ENCODE measurements at places on chromosomes 12 and 14.

DNA sequence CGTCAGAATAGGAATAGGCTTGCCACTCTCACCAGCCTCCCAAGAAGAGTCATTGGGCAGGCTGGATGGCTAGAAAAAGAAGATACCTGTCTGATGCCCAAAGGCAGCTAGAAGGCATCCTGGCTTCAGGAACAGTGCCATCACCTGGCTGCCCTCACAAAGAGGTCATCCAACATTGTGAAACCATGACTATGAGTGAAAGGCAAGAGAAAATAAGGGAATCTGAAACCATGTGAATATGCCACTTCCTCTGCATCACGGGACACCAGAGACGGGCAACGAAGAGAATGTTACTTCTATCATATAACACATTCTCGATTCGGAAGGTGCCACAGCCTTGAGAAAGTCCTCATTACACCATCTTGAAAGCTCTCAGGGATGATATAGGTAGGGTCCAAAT, 182.0 kb downstream of the DAD1 start:
- no peak for DNase-seq

- DNase-seq: peak; percentile 81
Measured at GRCh38 chr14:49972823-49973222, 79.9 kb downstream of the ARF6 start.

DNA sequence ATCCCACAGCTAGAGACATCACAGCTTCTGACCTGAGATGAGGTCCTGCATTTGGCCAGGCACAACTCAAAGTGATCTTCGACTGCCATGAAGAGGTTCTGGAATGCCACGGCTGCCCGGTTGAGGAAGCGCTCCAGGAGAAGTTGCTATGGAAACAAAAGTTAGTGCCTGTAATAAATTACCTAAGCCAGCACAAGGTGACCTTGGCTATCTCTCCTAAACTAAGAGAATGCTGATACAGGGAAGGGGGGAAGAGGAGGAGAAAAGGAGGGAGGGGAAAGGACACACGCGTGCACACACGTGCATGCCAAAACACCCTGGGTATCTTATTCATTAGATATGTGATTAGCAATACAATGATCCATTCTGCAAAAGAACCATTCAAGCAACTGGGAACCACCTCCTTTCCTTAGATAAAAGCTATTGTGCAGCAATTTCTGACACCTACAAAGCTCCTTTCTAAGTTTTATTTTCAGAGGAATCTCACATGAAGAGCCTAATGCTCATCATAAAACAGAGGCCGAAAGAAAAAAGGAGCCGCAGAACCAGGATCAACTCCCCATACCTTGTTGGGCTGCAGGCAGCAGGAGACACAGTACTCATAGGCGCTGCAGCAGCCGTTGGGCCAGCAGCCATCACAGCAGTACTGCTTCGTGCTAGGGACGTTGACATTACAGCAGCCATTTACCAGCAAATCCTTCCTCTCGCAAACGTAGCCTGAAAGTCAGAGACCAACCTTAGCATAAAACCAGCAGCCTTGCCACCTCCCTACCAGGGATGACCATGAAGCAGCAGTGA, 17.9 kb downstream of the SPRING1 start:
- no peak for DNase-seq

GRCh38 chr14:28247491-28247890, 519.1 kb upstream of the FOXG1 start:
- no peak for DNase-seq

GRCh38 chr12:69396041-69396440, 36.5 kb downstream of the YEATS4 start:
- peak; percentile 4 for DNase-seq

DNA sequence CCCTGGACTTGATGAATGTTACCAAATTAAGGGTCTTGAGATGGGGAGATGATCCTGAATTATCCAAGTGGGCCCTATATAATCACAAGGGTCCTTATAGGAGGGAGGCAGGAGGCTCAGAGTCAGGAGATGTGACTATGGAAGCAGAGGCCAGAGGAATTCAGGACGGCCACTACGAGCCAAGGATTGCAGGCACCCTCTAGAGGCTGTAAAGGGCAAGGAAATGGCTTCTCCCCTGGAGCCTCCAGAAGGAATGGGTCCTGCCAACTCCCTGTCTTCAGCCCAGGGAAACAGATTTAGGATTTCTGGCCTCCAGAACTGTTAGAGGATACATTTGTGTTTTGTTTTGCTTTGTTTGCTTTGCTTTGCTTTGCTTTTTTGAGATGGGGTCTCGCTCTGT, 8.8 kb downstream of the BDKRB1 start:
- peak; percentile 53 for DNase-seq

DNA sequence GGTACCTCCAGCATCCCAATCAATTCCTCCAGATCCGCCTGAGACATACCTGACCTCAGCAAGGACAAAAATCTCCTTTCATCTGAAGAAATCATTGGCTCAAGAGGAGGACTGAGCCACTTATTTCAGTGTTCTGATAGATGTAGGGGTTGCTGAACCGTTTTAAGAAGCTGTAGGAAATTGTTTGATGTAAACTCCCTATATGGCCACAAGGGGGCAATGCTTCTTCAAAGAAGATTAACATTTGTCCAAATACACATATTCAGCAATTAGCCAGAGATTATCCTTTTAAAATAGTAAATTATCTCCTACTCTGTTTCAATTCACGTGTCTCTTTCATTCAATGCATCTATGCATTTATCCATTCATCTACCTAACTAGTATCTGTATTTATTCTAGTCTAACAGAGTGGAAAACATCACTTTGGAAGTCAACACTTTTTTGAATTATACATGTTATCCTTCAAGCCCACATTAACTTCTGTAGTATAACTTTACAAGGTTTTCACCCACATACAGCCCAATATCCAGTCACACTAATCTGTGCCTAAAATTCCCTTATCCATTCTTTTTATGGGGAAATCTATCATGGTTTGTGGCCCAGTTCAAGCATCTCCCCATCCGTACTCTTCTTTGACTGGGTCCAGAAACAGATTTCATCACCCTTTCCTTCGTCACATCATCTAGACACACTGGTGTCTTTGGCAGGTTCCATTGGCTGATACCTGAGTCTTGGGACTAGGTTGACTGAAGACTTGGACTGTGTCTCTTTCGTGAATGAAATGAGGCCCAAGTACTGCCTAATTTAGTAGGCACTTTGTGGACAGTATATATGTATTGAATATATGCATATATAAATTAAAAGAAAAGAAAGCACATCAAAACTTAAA, 411.0 kb upstream of the OR4E1 start:
- peak; percentile 31 for DNase-seq

GRCh38 chr12:91604897-91605296, 422.3 kb upstream of the DCN start:
- peak; percentile 25 for DNase-seq

GRCh38 chr12:42904683-42905418, 315.3 kb upstream of the PRICKLE1 start:
- no peak for DNase-seq

DNA sequence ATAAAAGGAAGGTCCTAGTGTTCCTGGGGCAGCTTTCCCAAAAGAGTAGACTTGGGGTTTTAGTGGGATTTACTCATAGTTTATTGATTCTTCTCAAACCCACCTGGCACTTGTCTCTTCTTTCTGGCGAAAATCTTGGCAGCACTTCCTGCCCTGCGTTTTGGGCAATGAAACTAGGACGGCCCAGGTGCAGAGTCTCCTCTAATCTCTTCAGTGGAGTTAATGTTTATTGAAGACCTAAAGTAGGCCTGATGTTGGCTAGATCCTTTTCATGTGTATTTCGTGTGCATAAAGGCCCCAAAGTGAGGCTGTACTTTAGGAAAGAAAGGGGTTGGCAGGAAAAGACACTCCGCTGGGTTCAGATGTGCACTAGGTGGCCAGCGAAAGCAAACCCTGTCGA, 5.1 kb downstream of the WNT5B start:
- DNase-seq: no peak

GRCh38 chr12:64806593-64807460, 17.6 kb upstream of the TBC1D30 start:
- peak; percentile 62 for DNase-seq

DNA sequence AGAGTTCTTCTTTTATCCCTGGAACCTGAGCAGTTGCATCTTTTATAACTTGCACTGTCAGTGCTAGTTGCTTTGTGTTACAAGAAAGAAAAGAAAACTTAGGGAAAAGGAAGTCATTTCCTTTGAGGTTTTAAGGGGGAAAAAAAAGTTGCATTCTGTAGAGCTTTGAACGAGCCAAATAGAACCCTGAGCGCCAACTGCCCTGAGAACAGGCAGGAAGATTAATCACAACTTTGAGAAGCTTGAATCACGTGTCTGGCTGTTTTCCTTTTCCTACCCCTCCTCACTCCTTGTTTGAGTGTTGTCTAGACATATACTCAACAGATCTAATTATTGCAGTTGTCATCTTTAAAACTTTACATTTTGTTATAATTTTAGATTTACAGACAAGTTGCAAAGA, 12.5 kb downstream of the PCNX1 start:
- DNase-seq: peak; percentile 64

DNA sequence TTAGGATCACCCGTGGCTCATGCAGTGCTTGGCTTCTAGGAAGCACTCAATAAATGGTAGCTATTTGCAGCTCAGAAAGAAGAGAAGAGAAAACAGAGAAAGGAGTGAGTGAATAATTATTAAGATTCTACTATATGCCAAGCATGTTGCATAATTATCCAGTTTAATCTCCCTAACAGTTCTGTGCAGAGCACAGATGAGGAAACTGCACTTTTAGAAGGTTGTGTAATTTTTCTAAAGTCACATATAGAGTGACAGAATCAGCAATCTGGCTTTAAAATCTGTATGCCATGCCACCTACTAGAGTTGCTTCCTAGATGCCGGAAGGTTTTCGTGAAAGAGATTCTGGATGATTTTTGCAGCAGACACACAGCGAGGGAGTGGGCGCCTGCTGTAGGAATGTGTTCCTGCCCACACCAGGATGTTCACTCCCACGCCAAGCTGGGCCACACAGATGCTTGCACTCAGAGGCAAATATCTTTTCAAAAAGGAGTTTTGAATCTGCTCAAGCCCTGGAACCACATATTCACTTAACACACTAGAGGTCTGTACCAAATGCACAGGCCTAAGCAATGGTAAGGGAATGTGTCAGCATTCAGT, 50.2 kb upstream of the SMCO2 start:
- peak; percentile 7 for DNase-seq

GRCh38 chr12:31991146-31991545, 31.9 kb downstream of the RESF1 start:
- DNase-seq: no peak

GRCh38 chr12:32926963-32927362, 30.4 kb upstream of the PKP2 start:
- no peak for DNase-seq

- peak; percentile 74 for DNase-seq
Measured at GRCh38 chr14:58772794-58773620, 135.2 kb downstream of the DACT1 start.

DNA sequence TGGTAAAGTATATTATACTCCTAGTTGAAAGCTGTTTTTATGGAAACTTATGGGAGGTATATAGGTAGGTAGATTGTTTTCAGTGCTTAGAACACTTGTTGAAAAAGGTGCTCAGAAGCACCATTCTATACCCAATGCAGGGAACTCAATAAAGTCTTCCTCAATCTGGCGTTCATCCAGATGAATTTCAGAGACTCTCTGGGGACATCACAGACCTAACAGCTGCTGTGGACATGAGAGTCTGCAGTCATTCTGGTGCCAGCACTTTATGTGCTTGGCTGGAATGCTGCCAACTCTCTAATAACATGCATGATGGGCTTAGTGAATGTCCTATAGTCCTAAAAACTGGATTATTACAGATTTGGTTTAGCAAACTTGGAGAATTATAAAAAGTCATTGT, 115.9 kb downstream of the NTN4 start:
- DNase-seq: peak; percentile 41

- peak; percentile 66 for DNase-seq
Measured at GRCh38 chr14:35365130-35366055, 39.2 kb downstream of the NFKBIA start.

DNA sequence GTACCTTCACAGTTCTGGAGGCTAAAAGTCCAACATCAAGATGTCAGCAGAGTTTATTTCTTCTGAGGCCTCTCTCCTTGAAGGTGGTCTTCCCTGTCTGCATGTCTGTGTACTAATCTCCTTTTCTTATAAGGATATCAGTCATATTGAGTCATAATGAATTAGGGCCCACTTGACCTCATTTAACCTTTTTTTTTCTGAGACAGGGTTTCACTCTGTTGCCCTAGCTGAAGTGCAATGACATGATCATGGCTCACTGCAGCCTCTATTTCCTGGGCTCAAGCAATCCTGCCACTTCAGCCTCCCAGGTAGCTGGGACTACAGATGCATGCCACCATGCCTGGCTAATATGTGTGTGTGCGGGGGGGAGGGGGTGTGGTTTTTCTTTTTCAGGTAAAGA, 41.7 kb downstream of the PPM1H start:
- DNase-seq: no peak

- DNase-seq: peak; percentile 3
Measured at GRCh38 chr14:26525085-26525484, 72.7 kb downstream of the NOVA1 start.

GRCh38 chr12:85639834-85640233, 196.4 kb downstream of the RASSF9 start:
- DNase-seq: peak; percentile 49

GRCh38 chr12:6493497-6494257, at the start of gene NCAPD2:
NCAPD2 (plus strand) TSS chr12:6494102; CDS start chr12:6495099, 997 bp downstream.
- DNase-seq: peak; percentile 95
